AG04450 (cell line): ENCODE measurements at places on chromosomes 1 and 21.

DNA sequence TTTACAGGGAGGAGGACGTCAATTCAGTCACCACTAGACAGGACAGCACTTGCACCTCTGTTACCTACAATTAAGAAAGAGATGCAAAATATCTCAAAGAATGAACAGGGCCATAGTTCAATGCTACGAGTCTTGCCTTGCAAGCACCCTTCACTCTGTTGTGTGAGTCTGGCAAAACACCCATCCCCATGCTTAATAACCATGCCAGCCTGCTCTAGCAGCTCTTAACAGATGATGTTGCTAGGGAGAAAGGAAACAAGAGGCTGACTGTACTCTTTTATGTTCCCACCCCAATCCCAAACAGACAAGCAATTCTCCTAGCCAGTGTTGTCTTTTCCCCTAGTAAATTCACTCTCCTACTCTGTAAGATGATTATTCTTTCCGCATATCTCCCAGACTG, 5.3 kb downstream of the CBR1 start:
- no peak for DNase-seq

- no peak for DNase-seq
These were observed 1.7 kb downstream of the TOR1AIP1 start for GRCh38 chr1:179883745-179884138.

DNA sequence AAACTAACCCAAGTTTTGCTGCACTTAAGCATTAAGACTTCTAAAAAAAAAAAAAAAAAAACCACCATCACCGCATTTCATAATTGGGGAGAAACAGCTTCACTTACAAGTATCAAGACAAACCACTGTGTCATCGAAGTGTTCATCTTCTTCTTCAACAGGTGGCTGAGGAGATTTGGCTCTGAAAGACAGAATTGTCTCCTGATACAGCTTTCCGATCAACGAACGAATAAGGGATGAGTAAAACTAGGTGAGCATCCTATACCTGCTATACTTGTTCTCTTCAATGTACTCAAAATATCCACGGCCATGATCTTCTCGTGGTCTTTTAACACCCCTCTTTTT, 2.0 kb downstream of the HNRNPU start:
- no peak for DNase-seq

- no peak for DNase-seq
These were observed 18.6 kb upstream of the RASAL2 start for GRCh38 chr1:178075333-178075732.

DNA sequence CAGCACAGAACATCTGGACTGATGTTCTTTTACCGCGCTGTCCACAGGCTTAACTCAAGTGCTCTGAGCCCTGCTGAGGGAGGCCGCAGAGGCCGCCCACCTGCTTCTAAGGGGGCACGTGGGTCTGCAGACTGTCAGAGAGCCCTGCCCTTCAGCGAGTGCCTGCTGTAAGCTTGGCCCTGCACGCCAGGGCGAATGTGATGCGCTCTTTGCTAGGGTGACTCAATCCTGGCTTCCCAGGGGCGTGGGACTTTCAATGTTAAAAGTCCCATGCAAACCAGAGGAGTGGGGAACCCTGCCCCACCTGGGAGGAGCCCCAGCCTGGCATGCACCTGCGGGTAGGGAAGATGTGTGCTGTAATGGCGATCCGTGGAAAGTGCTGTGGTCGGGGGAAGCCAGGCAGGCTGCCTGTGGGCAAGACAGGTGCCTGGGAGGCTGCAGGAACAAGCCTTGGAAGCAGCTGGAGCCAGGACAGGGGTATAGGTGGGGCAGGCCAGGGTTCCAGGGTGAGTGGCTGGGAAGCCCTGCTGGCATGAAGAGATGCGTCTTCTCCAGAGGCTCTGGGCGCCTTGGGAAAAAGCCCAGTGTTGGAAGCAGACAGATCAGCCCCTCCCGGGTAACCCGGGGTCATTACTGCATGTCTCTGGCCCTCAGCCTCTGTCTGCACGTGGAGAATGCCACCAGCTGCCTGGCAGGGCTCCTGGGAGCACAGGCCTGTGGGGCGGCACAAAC, 594 bp upstream of the PANK4 start:
- DNase-seq, result no peak

- no peak for DNase-seq
These were observed 29.4 kb upstream of the ZFYVE9 start for GRCh38 chr1:52112489-52112888.

- DNase-seq, result no peak
These were observed 147.1 kb downstream of the C1orf21 start for GRCh38 chr1:184533915-184534314.

- no peak for DNase-seq
These were observed 12.3 kb upstream of the JAM2 start for GRCh38 chr21:25626757-25627156.

DNA sequence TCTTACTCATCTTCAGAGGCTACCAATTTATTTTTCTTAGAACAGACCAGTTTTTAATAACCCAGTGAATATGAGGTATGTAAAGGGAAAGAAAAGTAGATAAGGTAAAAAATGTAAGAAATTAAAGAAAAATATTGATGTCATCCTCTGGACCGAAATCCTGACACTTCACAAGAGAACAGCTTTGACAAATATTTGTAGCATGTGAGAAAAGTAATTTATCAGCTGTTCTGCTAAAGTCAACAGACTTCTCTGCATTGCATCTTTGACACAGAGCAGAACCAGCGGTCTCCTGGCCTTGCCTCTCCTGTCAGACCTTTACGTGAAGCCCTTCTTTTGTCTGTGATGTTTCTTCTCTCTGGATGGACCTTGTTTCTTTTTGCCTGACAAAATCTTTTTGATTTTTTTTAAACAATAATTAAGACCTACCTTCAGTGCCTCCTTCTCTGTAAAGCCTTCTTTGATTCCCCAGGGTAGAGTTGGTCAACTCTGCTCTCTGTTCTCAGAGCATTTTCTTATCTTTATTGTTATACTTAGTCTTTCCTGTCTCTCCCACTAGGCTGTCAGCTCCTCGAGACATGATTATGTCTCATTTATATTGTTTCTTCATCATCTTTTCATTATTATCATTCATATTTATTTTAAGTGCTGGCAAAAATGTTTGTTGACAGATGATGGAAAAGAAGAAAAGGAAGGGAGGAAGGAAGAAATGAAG, 35.4 kb downstream of the RGS4 start:
- no peak for DNase-seq

GRCh38 chr1:11648732-11649158, 5.5 kb downstream of the FBXO2 start:
- DNase-seq, result no peak

GRCh38 chr1:168867941-168868634, 139.1 kb upstream of the DPT start:
- DNase-seq, result no peak

GRCh38 chr1:45843474-45843905, 40.1 kb downstream of the MAST2 start:
- no peak for DNase-seq

- DNase-seq, result no peak
These were observed 3.6 kb upstream of the H6PD start for GRCh38 chr1:9230869-9231533.

GRCh38 chr1:19706136-19706535, 41.5 kb downstream of the HTR6 start:
- DNase-seq, result no peak
